ENCODE measurements at places on chromosomes 2 and 18. TPM values are rescaled to one million over a fixed set of nuclear protein-coding genes. Genes with fewer than 3 reads are reported as not detected.

DNA sequence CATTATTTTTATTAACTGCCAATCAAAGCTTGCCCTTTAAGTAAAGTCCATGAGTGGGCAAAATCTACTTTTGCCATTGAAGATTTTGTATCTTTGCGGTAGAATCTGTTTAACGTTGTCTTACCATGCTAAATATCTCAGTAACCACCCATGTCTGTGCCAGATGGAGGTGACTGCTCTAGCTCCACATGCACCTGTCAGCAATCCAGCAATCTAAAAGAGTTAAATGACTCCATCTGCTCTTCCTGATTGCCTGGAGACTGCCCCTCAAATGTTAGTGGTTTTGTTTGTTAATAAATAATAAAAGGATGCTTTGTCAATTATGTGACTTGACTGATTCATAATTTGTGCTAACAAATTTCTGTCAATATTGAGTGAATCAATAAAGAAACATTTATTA is 141.7 kb downstream of the RBM43 start:
- H3K27ac ChIP-seq, result no peak overlapping the region
- no peaks in the 10 kb centered on the region for H3K36me3 ChIP-seq
- no peaks in the 10 kb centered on the region for H3K4me1 ChIP-seq
- DNase-seq, result no peak
- H3K27me3 ChIP-seq, result no peaks in the 10 kb centered on the region

DNA sequence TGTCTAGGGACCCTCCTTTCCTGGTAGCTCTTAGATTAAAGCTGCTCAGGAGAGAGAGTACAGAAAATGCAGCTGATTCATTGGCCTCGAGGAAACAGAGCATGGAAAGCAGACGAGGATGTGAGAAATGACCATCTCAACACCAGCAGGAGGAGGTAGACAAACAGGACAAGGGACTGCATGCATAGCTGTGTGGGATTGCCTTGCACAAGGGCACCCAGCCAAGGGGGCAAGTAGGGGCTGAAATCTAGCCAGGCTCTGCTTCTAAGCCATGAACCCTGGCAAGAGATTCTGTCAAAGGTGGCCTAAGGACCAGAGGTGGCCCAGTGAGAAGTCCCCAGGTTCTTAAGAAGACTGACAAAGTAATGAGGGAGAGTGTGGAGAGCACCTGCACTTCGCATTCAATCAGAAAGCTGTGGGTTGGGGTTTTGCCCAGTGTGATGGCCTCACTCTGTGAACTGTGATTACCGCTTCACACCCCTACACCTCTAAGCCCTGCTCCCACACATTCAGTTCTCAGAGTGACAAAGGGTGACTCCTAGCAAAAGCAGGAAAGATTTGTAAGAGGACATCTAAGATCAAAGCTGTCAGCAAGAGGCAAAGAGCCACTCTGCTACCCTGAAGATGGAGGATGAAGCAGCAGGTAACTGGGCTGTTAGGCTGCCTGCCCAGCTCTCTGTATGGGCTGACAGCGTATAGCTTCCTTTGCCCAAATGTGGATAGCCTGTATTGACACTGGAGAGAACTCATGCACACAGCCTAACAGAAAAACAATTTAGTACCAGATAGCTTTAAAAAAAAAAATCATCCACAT is 151.3 kb upstream of the PELI1 start:
- no peak overlapping the region for H3K27ac ChIP-seq
- H3K4me1 ChIP-seq, result peaks cover 3% of the 10 kb centered on the region
- H3K27me3 ChIP-seq, result no peaks in the 10 kb centered on the region
- DNase-seq, result no peak

DNA sequence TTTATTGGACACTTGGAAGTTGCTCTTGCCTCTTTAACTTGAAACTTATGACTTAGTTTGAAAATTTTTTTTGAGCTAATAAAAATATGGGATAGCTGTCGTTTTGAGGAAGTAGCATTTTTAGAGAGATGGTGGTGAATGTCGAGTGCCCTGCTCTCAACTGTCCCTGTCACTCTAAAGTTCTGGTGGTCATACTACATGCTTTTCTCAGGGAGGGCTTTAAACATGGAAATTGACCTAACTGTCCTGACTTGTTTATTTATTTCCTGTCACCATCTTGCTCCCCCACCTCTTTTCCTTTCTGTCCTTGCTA is 16.0 kb downstream of the CEP192 start:
- H3K4me1 ChIP-seq, result no peaks in the 10 kb centered on the region
- no peak overlapping the region for H3K27ac ChIP-seq
- peaks cover 12% of the 10 kb centered on the region for H3K36me3 ChIP-seq
- no peaks in the 10 kb centered on the region for H3K27me3 ChIP-seq
- no peak for DNase-seq

- H3K27ac ChIP-seq, result no peak overlapping the region
- H3K4me1 ChIP-seq, result peaks cover 11% of the 10 kb centered on the region
- H3K4me3 ChIP-seq, result no peak overlapping the region
- no peaks in the 10 kb centered on the region for H3K27me3 ChIP-seq
Observed at GRCh38 chr2:172397148-172397834, 30.1 kb upstream of the ITGA6 start.

The AOX1 gene
- total RNA-seq, result 56.1 TPM

The FEZ2 gene
- 51.4 TPM for total RNA-seq

The ICA1L gene
- 12.9 TPM for total RNA-seq

The TGFA gene
- 1.9 TPM for total RNA-seq

GRCh38 chr2:183037553-183038340 is 510 bp downstream of the NCKAP1 start:
- H3K36me3 ChIP-seq, result no peaks in the 10 kb centered on the region
- no peaks in the 10 kb centered on the region for H3K27me3 ChIP-seq
- peaks cover 50% of the 10 kb centered on the region for H3K4me1 ChIP-seq
- no peak for DNase-seq

GRCh38 chr18:61738488-61738887 is 154.3 kb downstream of the RNF152 start:
- H3K36me3 ChIP-seq, result no peaks in the 10 kb centered on the region
- no peak for DNase-seq
- peak overlapping the region; percentile 70 for H3K27ac ChIP-seq

DNA sequence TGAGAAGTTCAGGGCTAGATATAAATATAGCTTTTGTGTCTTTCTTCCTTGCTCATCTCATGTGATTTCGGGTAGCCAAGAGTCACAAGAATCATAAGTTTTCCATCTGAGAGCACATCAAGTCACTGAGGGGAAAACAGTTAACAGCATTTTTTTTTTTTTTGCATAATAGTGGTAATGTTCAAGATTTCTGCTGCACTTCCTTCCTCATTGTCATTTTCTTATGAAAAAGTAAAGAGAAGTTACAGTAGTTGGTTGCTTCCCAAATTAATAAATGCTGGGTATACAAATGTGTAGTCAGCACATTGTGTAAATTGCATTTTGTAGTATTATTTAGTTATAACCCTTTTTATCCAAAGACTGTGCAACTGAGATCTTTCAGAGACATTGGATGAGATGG is 93.6 kb downstream of the ZEB2 start:
- H3K27ac ChIP-seq, result peak overlapping the region; percentile 33
- no peak for DNase-seq
- H3K36me3 ChIP-seq, result peaks cover 4% of the 10 kb centered on the region
- peaks cover 55% of the 10 kb centered on the region for H3K4me1 ChIP-seq
- no peak overlapping the region for H3K4me3 ChIP-seq

GRCh38 chr2:46231721-46232120 is 65.5 kb upstream of the EPAS1 start:
- no peaks in the 10 kb centered on the region for H3K4me1 ChIP-seq
- DNase-seq, result no peak
- H3K27ac ChIP-seq, result no peak overlapping the region
- H3K36me3 ChIP-seq, result no peaks in the 10 kb centered on the region

GRCh38 chr2:53865264-53865663 is 5.5 kb upstream of the GPR75 start:
- no peak for DNase-seq
- H3K4me3 ChIP-seq, result no peak overlapping the region
- no peaks in the 10 kb centered on the region for H3K27me3 ChIP-seq
- no peak overlapping the region for H3K27ac ChIP-seq

DNA sequence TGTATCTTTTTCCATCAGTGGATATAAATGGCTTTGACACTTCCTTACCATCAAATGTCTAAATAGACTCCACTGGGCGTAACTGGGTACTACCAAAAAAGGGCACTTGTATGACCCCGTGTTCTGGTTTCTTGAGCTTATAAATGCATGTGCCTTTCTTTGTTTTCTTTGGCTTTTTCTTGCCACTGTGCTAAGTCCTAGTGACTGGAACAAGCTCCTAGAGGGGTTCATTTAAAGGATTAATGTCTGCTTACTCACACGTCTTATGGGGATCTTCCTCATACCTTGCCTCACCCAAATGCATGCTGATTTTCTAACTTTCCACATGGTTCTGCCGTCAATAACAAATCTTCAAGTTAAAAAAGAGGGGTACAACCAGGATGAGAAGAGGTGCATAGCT is 19.8 kb upstream of the ZNF532 start:
- H3K4me1 ChIP-seq, result peaks cover 29% of the 10 kb centered on the region
- no peak overlapping the region for H3K4me3 ChIP-seq
- no peaks in the 10 kb centered on the region for H3K27me3 ChIP-seq
- no peaks in the 10 kb centered on the region for H3K36me3 ChIP-seq
- H3K27ac ChIP-seq, result peak overlapping the region; percentile 10

DNA sequence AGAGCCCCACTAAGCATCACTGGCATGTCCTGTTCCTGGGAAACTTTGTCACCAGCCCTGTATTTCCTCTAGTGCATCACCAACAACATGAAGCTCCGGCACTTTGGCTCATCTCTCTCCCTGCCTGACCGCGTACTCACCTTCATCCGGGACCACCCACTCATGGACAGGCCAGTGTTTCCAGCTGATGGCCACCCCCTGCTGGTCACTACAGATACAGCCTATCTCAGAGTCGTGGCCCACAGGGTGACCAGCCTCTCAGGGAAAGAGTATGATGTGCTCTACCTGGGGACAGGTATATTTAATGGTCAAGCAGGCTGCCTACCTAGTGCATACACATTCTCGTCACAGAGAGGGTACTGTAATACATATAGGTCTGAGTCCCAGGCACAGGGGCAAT is 21.0 kb downstream of the SEMA4F start:
- no peak for DNase-seq
- H3K27me3 ChIP-seq, result no peaks in the 10 kb centered on the region
- H3K36me3 ChIP-seq, result peaks cover 27% of the 10 kb centered on the region
- H3K27ac ChIP-seq, result no peak overlapping the region
- no peaks in the 10 kb centered on the region for H3K4me1 ChIP-seq
- no peak overlapping the region for H3K4me3 ChIP-seq

DNA sequence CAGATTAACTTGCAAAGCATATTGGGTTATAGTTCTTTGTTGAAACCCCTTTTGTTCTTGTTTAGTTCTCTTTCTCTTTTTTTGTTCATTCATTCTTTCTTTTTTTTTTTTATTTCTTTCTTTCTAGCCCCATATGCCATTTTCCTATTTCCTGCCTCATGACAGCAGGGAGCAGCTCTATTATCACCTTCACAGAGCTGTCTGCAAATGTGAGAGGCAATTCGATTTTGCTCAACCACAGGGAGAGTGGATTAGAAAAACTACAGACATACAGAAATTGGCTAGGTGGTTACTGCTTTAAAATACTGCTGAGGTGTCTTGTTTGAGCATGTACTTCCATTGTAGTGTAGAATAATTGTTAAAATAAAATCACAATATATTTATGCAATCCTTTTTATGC is 44.2 kb upstream of the TBR1 start:
- H3K36me3 ChIP-seq, result peaks cover 3% of the 10 kb centered on the region
- H3K4me3 ChIP-seq, result no peak overlapping the region
- no peak overlapping the region for H3K27ac ChIP-seq

GRCh38 chr18:33560686-33561370 is 17.2 kb upstream of the ASXL3 start:
- H3K4me3 ChIP-seq, result no peak overlapping the region
- H3K27ac ChIP-seq, result no peak overlapping the region
- H3K27me3 ChIP-seq, result no peaks in the 10 kb centered on the region
- no peak for DNase-seq
- H3K36me3 ChIP-seq, result no peaks in the 10 kb centered on the region

DNA sequence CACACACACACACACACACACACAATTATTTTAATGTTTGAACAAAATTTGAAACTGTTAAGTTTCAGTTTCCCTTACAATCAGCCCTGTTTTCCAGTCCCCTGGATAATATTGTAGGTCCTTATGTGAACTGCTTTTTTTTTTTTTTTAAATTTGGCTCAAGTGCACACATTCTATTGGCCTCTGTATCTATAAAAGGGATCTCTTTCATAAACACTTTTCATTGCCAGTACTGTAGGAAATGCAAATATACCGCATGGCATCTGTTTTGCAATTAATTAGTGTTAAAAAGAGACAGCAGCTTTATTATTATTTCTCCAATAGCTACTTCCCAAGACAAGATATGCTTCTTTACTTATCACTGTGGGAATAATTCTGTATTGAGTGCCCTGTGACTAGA is 738.7 kb downstream of the EPHA4 start:
- H3K4me3 ChIP-seq, result no peak overlapping the region
- H3K27me3 ChIP-seq, result no peaks in the 10 kb centered on the region
- H3K27ac ChIP-seq, result no peak overlapping the region
- DNase-seq, result no peak

DNA sequence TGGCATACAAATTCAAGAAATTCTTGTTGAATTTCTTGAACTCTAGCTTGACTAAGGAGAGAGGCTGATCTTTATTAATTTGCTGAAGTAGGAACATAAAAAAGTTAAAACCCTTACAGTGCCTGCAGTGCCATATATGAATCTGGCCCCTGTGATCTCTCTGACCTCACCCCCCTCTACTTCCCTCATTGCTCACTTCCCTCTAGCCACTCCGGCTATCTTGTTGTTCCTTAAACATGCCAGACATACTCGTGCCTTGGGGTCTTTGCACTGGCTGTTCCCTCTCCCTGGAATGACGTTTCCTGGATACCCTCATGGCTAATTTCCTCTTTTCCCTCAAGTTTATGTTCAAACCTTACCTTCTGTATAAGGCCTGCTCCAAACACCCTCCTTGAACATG is 246.3 kb upstream of the SIX2 start:
- no peaks in the 10 kb centered on the region for H3K27me3 ChIP-seq
- peaks cover 34% of the 10 kb centered on the region for H3K4me1 ChIP-seq
- H3K4me3 ChIP-seq, result no peak overlapping the region
- H3K27ac ChIP-seq, result peak overlapping the region; percentile 91
- DNase-seq, result no peak

DNA sequence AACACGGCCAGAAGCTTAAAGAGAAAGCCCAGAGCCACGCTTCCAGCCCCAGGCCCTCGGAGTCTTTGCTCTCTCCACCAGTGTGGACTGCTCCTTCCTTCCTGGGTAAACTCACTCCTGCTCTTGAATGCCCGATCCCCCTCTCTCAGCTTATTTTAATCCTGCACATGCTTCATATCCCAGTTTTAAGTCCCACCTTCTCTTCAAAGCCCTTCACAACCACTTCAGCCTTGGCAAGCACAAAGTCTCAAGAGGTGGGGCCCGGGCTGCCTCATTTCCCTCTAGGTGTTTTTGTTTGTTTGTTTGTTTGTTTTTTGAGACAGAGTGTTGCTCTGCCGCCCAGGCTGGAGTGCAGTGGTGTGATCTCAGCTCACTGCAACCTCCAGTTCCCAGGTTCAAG is 21.6 kb upstream of the CREG2 start:
- H3K27me3 ChIP-seq, result no peaks in the 10 kb centered on the region
- no peaks in the 10 kb centered on the region for H3K4me1 ChIP-seq
- H3K4me3 ChIP-seq, result no peak overlapping the region
- H3K27ac ChIP-seq, result no peak overlapping the region

- H3K4me3 ChIP-seq, result no peak overlapping the region
- no peak for DNase-seq
- H3K36me3 ChIP-seq, result no peaks in the 10 kb centered on the region
- no peaks in the 10 kb centered on the region for H3K27me3 ChIP-seq
- no peaks in the 10 kb centered on the region for H3K4me1 ChIP-seq
- no peak overlapping the region for H3K27ac ChIP-seq
Observed at GRCh38 chr2:29744976-29745375, 176.4 kb downstream of the ALK start.

All from thoracic aorta (tissue), 2 donors.